Stimulated activated CD8-positive, alpha-beta memory T cell treated with anti-CD3 and anti-CD28 coated beads, Interleukin-4, amount 100 ng/mL, for 24 hours (primary cell): ENCODE measurements at places on chromosomes 2 and 18.

DNA sequence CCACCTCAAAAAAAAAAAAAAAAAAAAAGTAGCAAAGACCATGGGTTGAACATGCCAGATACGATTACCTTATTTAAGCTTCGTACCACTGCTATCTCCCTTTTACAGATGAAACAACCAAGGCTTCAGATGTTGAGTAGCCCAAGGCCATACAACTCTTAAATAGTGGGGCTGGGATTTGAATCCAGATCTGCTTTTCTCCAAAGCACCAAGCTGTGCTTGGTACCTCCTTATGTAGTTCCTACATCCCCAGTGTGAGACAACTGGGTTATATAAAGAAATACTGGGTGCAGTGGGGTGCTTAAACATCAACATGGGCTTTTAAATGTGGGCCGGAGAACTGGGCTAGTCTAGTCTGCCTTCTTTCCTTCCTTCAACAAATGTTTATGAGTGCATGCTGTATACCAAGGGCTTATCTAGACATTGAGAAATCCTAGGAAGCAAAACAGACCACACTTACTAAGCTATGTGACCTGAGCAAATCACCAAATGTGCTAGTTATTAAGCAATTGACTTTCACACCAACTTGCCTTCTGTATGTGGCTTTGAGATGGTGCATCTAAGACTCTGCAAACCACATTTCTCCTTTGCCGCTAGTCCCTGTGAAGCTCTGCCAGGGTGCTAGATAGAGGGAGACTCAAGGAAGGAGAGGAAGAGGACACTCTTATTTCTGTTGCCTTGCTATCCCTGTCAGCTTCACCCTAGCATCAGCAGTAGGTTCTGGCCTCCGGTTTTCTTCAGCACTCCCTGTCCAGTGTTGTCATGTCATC, 206.8 kb upstream of the FBXO11 start:
- no peak for DNase-seq

DNA sequence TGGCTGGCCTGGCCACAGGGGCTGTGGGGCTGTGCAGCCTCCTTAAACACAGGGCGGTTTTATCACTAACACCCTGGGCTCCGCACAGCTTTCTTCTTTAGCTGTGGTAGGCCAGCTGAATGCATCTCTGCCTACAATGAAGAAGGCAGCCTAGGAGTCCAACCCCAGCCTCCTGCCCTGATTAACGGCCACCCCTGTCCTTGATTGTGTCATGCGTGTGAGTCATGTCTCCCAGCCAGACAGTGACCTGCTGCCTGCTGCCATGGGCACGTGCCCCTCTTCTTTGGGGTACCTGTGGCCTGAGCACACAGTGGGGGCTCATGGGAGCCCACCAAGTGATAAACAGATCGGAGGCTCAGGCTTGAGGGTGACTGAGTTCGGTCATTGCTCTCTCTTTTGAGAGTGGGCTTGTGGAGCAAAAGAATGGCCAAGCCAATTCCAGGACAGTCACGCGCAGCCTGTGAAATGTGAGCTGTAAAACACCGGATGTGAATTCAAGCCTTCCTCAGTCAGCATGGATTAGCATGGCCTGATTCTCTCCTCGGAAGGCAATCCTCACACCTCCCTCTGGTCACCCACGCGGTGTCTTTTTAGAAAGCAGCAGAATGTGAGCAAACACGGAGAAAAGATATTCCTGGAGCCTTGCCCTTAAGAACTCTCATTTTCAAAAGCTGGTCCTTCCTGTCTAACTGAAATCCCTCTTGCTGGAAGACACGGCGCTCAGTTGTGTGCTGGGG, 144.1 kb downstream of the CELF4 start:
- DNase-seq: no peak

DNA sequence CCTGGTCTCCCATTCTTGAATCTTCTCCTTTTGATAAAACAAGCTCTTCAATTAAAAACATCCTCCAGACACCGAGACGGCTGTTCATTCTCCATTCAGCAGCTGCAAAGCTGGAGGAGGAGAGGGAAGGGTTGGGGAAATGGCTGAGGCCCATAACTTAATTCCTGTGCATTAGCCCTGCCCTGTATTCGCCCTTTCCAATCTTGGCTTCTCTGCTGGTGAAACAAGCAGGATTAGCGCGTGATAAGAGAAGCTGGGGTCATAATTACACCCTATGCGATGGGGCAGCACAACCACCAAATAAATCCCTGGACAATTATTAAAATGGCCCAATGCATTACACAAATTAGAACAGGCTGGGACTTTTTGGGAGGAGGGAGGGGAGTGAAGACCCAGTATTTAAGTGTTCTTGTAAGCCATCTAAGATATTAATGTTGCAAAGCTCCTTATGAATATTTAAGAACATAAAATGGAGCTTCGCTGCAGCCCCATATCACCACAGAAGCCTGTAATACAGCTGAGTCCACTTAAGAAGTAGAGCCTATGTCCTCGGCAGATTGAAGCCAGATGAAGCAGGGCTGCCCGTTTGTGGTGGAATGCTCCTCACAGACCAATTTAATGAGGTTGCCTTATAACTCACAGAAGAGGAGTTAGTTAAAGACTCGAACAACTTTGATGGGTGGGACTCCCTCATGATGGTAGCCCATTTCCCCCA, 176.6 kb upstream of the SKOR2 start:
- DNase-seq: no peak

DNA sequence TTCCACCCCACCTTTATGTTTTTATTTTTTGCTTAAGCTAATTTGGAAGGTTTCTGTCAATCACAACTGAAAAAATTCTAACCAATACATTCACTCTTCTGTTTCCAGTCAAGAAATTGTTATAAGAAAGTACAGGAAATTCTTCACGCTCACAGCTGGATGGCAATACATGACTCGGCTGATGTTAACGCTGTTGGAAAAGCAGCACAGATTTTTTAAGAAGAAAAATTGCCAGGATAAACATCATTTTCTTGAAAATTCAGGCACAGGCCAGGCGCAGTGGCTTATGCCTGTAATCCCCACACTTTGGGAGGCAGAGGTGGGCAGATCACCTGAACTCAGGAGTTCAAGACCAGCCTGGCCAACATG, 46.1 kb downstream of the STPG4 start:
- no peak for DNase-seq

- DNase-seq: no peak
Observed at GRCh38 chr18:23585007-23585871, 1.1 kb downstream of the NPC1 start.

DNA sequence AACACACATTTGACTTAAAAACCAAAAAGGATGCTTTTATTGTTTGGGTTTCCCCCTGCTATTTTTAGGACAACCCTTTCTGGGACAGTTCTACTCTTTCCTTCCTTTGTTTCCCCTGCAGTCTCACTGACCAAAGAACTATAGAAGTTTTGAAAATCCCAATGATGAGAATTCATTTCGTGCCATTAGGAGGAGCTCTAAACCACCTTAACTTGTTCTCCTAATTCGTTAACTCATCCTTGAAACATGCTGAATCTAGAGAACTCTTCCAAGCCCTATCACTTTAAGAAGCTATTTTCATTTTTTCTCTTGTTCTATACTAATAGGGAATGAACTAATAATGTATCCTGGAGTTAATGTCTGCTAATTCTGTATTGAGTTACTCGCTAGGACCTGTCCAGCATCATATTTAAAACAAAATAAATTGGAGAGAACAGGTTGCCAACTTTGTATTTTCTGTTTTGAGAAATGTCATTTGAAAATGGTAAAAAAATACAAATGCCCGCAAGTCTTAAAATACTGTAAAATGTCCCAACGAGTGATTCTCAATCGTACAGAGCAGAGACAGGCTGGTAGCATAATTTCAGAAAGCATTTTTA, 62.9 kb downstream of the AFTPH start:
- no peak for DNase-seq

- DNase-seq: no peak
Observed at GRCh38 chr2:127552336-127552735, 16.9 kb downstream of the MYO7B start.

GRCh38 chr2:45274250-45274926, 265.1 kb upstream of the SIX2 start:
- no peak for DNase-seq
